ENCODE measurements at places on chromosomes 2 and 18. TPM values are rescaled to one million over a fixed set of nuclear protein-coding genes. Genes with fewer than 3 reads are reported as not detected.

The MERTK gene
- 3.7 TPM for total RNA-seq

The IL36RN gene
- total RNA-seq: not detected

The TNFRSF11A gene
- total RNA-seq: under 0.01 TPM

The KYNU gene
- under 0.01 TPM for total RNA-seq

The LRRC30 gene
- total RNA-seq: not detected

The INHBB gene
- total RNA-seq: 4.9 TPM

The TSHZ1 gene
- 8.6 TPM for total RNA-seq

The TXNDC2 gene
- under 0.01 TPM for total RNA-seq

The CACNB4 gene
- 39.1 TPM for total RNA-seq

The C2orf92 gene
- total RNA-seq: 3.7 TPM

The CNDP1 gene
- total RNA-seq: 0.49 TPM

The CDH7 gene
- total RNA-seq: 2.7 TPM

The DLX1 gene
- total RNA-seq: 20.2 TPM

The GKN1 gene
- 2.0 TPM for total RNA-seq

The BIN1 gene
- total RNA-seq: 42.8 TPM

The RNU2-63P gene
- not detected for total RNA-seq

The POTEE gene
- not detected for total RNA-seq

The HOXD9 gene
- total RNA-seq: not detected

The SERPINB13 gene
- total RNA-seq: under 0.01 TPM

The DSG3 gene
- total RNA-seq: under 0.01 TPM

All from temporal lobe (tissue), 4 donors.